ENCODE measurements at places on chromosomes 1 and 21.

DNA sequence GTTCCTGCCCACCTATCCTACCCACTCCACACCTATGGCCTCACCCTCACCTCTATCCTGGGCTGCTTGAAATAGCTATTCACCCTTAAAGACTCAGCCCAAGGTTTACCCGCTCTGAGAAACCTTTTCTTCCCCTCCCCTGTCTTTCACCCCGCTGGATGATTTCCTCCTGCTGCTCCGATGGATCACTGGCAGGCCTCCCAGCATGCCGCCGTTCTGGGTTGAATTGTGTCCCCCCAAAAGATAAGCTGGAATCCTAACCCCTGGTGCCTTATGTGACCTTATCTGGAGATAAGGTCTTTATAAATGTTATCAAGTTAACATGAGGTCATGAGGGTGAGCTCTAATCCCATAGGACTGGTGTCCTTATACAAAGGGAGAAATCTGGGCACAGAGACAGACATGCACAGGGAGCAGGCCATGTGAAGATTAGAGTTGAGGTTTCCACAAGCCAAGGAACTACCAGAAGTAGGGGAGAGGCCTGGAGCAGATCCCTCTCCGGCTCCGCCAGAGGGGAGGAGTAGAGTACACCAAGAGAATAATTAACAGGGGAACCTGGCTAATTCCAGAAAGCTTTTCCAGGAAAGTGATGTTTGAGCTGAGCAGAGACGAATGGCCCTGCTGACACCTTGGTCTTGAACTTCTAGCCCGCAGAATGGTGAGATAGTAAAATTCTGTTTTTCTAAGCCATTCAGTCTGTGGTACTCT is 110.0 kb upstream of the SERBP1 start:
- DNase-seq: no peak

GRCh38 chr1:62852253-62852652 is 68.3 kb downstream of the ATG4C start:
- DNase-seq: no peak

GRCh38 chr1:23616292-23616824 is 57.1 kb upstream of the ID3 start:
- no peak for DNase-seq

DNA sequence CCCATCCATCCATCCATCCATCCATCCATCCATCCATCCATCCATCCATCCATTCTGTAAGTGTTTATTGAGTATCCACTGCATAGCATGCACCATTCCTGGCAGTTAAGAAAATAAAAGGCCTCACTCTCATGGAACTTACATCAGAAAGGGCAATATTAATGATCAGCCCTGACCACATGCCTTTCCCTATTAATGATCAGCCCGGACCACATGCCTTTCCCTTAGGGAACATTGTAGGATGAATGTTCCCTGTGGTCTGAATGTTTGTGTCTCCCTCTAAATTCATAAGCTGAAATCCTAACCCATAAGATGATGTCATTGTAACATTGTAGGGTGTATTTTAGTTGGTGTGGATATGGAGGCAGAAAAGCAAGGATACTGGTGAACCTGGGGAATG is 365.8 kb downstream of the KIF26B start:
- DNase-seq: no peak

GRCh38 chr1:236128646-236129178 is 13.6 kb upstream of the GPR137B start:
- DNase-seq: no peak

GRCh38 chr21:46448108-46448507 is 10.6 kb upstream of the DIP2A start:
- no peak for DNase-seq

DNA sequence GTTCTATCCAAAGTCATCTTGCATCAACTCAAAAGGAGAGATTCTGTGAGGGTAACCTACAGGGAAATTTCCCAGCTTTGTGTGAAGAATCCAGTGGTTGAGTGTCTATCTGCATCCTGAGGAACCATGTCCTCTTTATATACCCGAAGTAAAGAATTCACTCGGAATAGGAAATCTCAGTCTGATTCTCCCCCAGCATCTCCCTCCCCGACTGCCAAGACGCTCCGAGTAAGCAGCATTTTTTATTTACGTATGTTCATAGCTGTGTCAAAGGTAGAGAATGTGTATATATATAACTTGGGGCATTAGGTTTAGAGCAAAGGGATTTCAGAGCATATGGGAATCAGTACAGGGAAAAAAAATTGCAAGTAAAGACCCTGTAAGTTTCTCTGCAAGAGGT is 170.2 kb downstream of the SYT2 start:
- DNase-seq: no peak

DNA sequence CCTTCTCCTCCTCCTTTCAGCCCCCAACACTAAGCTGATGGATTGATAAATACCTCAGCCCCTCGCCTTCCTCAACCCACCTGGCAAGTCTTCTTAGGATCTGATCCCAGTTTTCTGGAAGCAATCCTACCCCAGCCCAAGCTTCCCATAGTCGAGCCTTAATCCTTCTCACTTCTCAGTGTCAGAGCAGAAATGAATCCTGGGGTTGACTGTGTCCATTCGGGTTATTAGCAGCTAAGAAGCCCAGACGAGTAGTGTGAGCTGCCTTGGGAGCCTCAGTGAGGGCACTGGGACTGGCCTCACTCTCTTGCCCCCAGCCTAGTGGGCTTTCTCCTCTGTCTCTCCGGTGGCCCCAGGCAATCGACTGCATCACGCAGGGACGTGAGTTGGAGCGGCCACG is 12.4 kb upstream of the PEAR1 start:
- DNase-seq: no peak

DNA sequence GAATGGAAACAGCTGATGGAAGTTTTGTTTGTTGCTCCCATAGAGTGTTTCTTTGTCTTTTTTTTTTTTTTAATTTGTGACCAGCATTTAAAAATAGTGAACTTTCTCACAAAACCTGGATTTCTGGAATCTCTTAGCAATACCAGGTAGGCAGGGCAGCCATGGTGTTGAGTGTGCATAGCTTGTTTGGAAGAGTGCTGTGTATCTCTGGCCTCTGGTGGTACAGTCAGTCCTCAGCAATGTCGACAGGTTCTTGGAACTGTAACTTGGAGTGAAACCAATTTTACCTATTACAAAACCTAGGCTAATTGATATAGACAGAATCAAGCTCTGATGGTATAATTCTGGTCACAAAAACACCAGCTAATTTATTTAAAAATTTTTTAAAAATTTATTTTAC is 6.7 kb downstream of the AADACL3 start:
- no peak for DNase-seq

GRCh38 chr21:14900058-14900457 is 164.7 kb downstream of the NRIP1 start:
- DNase-seq: no peak

GRCh38 chr1:27634177-27634984 is 604 bp downstream of the FGR start:
- no peak for DNase-seq

DNA sequence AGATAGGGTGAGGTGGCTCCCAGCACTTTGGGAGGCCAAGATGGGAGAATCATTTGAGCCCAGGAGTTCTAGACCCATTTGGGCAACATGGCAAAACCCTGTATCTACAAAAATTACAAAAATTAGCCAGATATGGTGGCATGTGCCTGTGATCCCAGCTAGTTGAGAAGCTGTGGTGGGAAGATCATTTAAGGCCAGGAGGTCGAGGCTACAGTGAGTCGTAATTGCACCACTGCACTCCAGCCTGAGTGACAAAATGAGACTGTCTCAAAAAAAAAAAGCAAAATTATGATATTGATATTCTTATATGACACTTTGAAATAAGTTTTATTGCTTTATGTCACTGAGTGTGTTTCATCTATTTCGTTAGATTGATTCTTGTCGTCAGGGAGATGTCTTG is 7.4 kb downstream of the ACADM start:
- DNase-seq: no peak

DNA sequence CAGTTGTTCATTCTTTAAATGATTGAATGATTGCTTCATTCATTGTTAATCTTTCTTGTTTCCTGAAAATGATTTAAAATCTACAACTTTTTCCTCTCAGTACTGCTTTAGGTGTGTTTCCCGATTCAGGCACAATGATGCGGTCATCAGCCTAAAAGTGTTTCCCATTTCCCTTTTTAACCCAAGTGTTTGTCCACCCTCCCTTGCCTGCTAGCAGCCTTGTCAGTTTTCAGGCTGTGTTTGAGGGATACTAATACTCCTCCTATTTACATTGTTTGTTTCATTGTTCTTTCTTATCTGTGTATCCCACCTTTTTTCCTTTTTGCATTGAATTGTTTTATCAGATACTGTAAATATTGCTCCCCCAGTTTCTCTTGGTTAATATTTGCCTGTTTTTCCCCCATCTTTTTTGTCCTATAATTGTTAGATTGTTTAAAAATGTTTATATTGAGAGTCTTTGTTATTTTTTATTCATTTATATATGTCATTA is 131.1 kb downstream of the KIAA0319L start:
- no peak for DNase-seq

- no peak for DNase-seq
Observed at GRCh38 chr21:44883250-44883649, 9.8 kb upstream of the PTTG1IP start.

DNA sequence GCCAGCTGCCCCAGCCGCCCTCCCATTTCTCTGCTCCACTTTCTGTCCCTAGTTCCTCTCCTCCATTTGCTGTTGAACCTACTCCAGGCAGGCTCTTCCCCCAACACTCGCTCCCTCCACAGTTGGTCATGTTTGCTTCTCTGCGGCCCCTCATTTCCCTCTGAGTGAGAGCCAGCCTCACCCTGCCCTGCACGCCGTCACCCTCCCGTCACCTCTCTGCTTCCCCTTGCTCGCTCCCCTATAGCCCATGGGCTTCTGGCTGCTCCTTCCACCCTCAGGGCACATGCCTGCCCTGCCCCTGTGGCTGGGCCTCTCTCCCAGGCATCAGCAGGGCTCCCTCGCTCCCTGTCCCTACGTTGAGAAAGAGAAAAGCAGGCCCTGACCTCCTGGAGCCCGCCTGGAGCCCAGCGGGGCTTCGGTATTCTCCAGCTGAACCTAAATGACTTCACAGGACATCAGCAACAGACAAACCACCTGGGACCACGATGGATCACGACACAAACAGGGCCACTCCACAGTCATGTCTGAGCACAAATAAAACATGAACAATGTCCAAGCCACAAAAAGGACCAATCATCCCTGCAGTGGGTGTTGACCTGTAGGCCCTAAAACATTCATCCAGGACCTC is 13.3 kb upstream of the THEMIS2 start:
- DNase-seq: no peak

DNA sequence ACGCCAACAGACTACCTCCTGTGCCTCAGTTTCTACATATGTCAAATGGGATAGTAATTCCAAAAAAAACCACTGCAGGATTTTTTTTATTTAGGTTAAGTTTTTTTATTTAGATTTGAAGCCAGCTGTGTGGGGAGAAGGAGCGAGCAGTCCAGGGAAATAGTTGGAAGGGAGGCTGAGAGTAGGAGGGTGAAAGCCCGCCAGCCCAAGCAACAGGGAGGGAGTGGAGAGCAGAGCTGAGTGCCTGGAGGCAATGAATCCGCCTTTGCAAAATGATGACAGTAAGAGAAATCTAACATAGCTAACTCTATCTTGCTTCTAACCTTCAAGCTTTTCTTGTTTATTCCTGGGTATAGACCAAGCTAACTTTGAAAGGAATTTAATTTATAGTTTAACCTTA is 15.6 kb upstream of the C1orf198 start:
- no peak for DNase-seq

GRCh38 chr1:40092241-40092640 is 4.8 kb downstream of the PPT1 start:
- DNase-seq: no peak

GRCh38 chr1:182246783-182247182 is 144.8 kb downstream of the GLUL start:
- DNase-seq: no peak

- no peak for DNase-seq
Observed at GRCh38 chr1:29488794-29489311, 252.5 kb downstream of the PTPRU start.

GRCh38 chr1:147039916-147040315 is 101.8 kb downstream of the NBPF12 start:
- DNase-seq: no peak

- no peak for DNase-seq
Observed at GRCh38 chr1:2350501-2350900, 40.9 kb downstream of the MORN1 start.

DNA sequence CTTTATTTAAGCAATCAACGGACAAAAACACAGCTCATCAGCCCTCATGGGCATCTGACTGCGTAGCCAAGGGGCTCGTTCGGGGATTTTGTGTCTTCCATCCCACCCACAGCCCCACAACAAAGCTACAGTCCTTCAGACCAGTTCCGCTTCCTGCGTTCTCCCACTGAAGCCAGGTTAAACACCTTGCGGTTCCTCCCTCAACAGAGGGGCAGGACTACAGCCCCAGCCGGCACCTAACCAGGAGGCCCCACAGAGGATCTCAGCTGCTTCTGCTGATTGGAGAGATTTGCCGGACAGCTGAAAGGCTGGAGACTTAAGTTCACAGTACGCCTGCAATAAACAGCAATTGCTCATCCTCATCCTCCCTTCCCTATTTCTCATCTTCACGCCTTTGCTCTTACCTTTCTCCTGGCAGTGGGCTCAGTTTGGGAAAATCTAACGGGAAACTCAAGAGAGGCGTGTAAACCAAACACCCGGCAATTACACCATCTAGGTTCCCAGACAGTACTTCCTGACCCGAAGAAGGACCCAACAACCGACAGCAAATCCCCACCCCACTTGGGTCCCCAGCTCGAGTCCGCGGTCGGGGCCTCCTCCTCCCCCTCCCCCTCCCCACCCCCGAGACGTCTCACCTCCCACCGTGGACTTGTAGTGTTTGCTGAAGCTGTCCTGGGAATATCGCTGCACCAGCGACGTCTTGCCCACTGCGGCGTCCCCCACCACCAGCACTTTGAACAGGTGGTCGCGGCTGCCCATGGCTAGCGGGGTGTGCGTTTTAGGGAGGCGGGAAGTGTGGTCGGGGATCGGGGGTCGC is 876 bp downstream of the RAB29 start:
- no peak for DNase-seq

DNA sequence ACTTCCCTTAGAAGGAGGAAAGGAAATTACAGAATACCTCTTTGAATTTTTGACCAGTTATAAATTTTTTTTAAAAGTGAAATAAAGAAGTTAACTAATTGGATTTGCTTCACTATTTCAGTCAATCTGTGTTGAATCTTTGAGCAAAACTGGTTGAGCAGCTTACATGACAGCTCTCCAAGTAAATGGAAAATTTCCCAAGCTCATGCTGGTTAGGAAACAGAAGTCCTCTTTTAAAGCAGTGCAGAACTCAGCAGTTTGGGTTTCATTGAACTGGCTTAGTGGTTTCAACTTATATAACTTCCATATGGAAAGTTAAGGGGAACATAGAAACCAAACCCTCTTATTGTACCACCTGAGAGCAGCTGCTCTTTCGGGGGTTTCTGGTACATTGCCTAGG is 250.5 kb downstream of the PDE4B start:
- DNase-seq: no peak

GRCh38 chr1:207084232-207084631 is 4.4 kb upstream of the C4BPB start:
- no peak for DNase-seq

- DNase-seq: peak; percentile 54
Observed at GRCh38 chr1:27574871-27575831, 28.8 kb downstream of the AHDC1 start.

- no peak for DNase-seq
Observed at GRCh38 chr1:107691540-107691939, 273.4 kb downstream of the VAV3 start.

- DNase-seq: no peak
Observed at GRCh38 chr1:177228693-177229065, 57.9 kb downstream of the BRINP2 start.

Measured in NCI-H2081 (cell line).